ENCODE measurements at places on chromosomes 13 and 19.

DNA sequence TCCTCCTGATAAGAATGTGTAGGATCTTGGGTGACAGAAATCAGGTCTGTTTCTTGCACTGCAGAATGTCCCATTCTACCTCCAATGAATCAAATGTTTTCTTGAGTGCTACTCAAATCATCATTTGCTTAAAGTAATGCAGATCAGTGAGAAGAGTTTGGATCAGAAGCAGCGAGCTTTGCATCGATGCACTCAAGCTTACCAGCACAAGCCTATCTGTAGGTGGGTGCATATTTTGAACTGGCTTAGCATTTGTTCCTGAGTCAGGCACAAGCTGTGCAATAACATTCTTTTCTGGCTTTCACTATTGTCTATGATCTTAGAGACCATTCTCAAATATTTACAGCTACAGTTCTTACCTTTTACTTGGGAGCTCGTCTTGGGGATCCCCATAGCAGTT lies 109.5 kb downstream of the UBL3 start:
- peaks cover 3% of the 10 kb centered on the region for H3K36me3 ChIP-seq
- peaks cover 31% of the 10 kb centered on the region for H3K27me3 ChIP-seq
- DNase-seq, result no peak

DNA sequence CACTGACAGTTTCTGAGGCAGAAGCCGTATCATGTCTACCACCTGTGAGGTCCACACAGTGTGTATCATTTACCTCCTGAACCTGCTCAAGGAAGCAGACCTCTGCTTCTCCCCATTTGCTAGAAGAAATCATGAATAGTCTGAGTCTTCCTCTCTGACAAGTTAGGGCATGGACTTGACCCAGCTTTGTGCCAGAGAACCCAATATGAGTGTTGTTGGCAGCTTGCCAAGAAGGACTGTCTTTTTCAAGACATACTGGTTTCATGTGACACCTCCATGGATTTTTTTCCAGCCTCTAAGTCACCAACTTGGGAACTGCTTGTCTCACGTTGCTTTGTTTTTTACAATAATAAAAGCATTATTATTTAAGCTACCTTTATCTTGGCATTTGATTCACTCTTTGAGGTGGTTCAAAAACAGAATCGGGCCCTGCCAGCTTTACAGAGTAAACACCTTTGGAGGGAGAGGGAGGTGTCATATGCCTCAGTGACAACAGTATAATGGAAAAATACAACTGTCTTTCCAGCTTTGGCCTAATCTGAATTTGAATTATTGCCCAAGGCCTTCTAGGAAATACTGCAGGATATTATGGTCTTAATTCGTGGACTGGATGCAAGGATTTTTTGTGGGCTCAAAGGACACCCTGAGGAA lies 9.6 kb downstream of the ZNF211 start:
- no peaks in the 10 kb centered on the region for H3K4me1 ChIP-seq
- H3K27ac ChIP-seq, result no peak overlapping the region
- H3K27me3 ChIP-seq, result no peaks in the 10 kb centered on the region
- H3K4me3 ChIP-seq, result no peak overlapping the region
- H3K36me3 ChIP-seq, result peaks cover 33% of the 10 kb centered on the region

GRCh38 chr13:36601186-36601585 lies 72.6 kb upstream of the SERTM1 start:
- no peaks in the 10 kb centered on the region for H3K27me3 ChIP-seq
- no peak overlapping the region for H3K4me3 ChIP-seq
- H3K36me3 ChIP-seq, result no peaks in the 10 kb centered on the region
- no peaks in the 10 kb centered on the region for H3K4me1 ChIP-seq

- H3K27ac ChIP-seq, result no peak overlapping the region
- no peak for DNase-seq
- H3K27me3 ChIP-seq, result peaks cover 49% of the 10 kb centered on the region
- peaks cover 2% of the 10 kb centered on the region for H3K36me3 ChIP-seq
- H3K4me3 ChIP-seq, result peak overlapping the region; percentile 29
These were observed 15.9 kb upstream of the NOP53 start for GRCh38 chr19:47729468-47729798.

GRCh38 chr19:45103508-45104319 lies 10.7 kb downstream of the PPP1R37 start:
- H3K4me1 ChIP-seq, result peaks cover 52% of the 10 kb centered on the region
- peak overlapping the region; percentile 67 for H3K4me3 ChIP-seq
- peaks cover 2% of the 10 kb centered on the region for H3K36me3 ChIP-seq
- H3K27me3 ChIP-seq, result no peaks in the 10 kb centered on the region
- no peak for DNase-seq
- H3K27ac ChIP-seq, result no peak overlapping the region

- peaks cover 79% of the 10 kb centered on the region for H3K27me3 ChIP-seq
- DNase-seq, result no peak
- no peak overlapping the region for H3K27ac ChIP-seq
- H3K4me1 ChIP-seq, result no peaks in the 10 kb centered on the region
These were observed 6.4 kb downstream of the FLT1 start for GRCh38 chr13:28488376-28489005.

DNA sequence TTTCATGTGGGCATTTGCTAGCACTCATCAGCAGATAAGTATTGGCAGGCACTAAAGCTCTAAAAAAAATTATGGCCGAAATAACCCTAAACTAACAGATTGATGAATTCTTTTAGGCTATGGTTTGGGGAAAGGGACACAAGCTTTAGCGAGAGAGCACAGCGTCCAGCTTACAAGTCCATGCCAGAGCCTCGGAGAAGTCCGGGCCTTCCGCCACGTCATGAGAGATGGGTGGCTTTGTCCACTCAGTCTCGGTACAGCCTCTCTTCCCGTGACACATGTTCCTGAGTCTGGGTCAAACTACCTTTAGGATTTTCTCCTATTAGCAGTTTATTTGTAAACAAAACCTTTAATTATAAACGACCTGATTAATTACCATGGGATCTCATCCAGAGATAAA lies 27.7 kb downstream of the TMTC4 start:
- H3K27ac ChIP-seq, result no peak overlapping the region
- H3K4me1 ChIP-seq, result no peaks in the 10 kb centered on the region
- DNase-seq, result no peak
- no peak overlapping the region for H3K4me3 ChIP-seq

GRCh38 chr13:60603049-60603448 lies 206.0 kb downstream of the TDRD3 start:
- H3K36me3 ChIP-seq, result peaks cover 2% of the 10 kb centered on the region
- DNase-seq, result no peak
- H3K4me1 ChIP-seq, result no peaks in the 10 kb centered on the region
- H3K27ac ChIP-seq, result no peak overlapping the region
- no peak overlapping the region for H3K4me3 ChIP-seq
- peaks cover 3% of the 10 kb centered on the region for H3K27me3 ChIP-seq

- H3K27me3 ChIP-seq, result peaks cover 7% of the 10 kb centered on the region
- H3K36me3 ChIP-seq, result no peaks in the 10 kb centered on the region
- peaks cover 18% of the 10 kb centered on the region for H3K4me1 ChIP-seq
- no peak for DNase-seq
- peak overlapping the region; percentile 60 for H3K4me3 ChIP-seq
- H3K27ac ChIP-seq, result peak overlapping the region; percentile 50
These were observed 205.4 kb downstream of the PDS5B start for GRCh38 chr13:32791545-32792172.

- no peaks in the 10 kb centered on the region for H3K4me1 ChIP-seq
- H3K27ac ChIP-seq, result no peak overlapping the region
- no peak for DNase-seq
- H3K4me3 ChIP-seq, result no peak overlapping the region
These were observed 197.9 kb downstream of the LHFPL6 start for GRCh38 chr13:39405107-39405506.
